ENCODE measurements at places on chromosomes 7 and 10.

DNA sequence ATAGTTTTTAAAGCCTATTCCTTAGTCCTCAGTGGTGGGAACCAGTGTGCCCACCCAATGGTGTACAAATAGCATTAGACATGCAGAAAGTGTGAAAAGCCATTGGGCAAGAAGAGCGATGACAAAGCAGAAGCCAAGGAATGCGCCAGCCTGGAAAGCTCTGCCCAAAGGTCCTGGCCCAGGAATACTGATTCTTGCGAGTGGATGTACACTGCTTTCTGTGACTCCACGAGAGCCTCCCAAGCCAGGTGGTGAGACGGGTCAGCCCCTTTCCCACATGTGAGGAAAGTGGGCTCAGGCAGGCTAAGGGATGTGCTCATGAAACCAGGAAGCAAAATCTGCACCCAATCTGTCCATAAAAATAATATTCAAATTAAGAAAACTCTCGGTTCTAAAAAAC is 106.6 kb downstream of the ADCY1 start:
- no peak for DNase-seq

- DNase-seq, result peak; percentile 49
These were observed 30.6 kb upstream of the GALNTL5 start for GRCh38 chr7:151925446-151926335.

GRCh38 chr7:127021019-127021738 is 231.6 kb downstream of the GRM8 start:
- no peak for DNase-seq

- DNase-seq, result peak; percentile 60
These were observed 64.4 kb upstream of the AHR start for GRCh38 chr7:17234030-17234397.

GRCh38 chr7:18086165-18087025 is 58.7 kb upstream of the PRPS1L1 start:
- DNase-seq, result no peak

GRCh38 chr10:72006026-72006425 is 41.8 kb downstream of the CHST3 start:
- DNase-seq, result no peak

DNA sequence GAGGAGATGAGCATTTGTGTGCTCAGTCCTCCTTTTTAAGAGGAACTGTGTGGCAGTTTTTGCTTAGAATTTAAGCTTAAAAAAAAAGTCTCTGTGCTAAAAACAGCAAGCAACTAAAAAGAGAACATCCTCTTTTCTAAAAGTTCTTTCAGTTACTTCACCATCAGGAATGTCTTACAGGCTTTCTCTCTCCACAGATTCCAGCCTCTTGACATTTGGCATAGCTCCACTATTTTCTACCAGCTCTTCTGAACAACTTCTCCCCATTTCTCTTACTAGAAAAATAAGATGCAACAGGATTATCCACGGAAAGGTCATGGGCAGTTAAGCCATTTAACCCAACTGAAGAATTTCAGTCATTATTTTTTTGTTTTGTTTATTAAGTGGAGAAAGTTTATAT is 13.2 kb downstream of the PCLO start:
- DNase-seq, result no peak

DNA sequence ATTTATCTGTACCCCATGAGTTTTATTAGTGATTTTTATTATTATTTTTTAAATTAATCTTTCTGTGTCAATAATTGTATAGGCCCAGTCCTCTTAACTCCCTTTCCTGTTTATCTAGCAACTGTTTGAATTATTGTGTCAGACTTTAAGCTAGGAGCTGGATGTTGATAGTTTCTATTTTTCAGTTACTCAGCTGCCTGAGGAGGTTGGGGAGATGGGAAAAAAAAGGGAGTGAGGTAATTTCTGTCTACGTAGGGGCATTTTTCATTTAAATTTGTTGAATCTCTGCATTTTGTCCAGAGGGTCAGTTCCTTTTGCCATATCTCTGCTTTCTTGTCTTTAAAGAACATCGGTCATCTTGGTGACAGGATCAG is 5.0 kb upstream of the ZNF518A start:
- no peak for DNase-seq

DNA sequence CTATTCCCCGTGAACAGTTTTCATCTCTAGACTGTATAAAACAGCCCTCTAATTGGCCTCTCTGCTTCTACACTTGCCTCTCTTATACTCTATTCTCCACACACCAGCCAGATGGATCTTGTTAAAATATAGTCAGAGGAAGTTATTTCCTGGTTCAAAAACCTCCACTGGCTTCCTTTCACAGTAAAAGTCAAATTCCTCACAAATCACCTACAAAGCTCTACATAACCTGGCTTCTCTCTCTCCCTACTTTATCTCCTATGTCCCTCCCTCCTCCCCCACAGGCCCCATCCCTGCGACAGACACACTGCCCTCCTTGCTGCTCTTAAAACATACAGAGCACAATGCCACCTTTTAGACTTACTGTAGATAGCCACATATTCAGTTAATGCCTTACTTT is 60.1 kb downstream of the TPK1 start:
- no peak for DNase-seq

DNA sequence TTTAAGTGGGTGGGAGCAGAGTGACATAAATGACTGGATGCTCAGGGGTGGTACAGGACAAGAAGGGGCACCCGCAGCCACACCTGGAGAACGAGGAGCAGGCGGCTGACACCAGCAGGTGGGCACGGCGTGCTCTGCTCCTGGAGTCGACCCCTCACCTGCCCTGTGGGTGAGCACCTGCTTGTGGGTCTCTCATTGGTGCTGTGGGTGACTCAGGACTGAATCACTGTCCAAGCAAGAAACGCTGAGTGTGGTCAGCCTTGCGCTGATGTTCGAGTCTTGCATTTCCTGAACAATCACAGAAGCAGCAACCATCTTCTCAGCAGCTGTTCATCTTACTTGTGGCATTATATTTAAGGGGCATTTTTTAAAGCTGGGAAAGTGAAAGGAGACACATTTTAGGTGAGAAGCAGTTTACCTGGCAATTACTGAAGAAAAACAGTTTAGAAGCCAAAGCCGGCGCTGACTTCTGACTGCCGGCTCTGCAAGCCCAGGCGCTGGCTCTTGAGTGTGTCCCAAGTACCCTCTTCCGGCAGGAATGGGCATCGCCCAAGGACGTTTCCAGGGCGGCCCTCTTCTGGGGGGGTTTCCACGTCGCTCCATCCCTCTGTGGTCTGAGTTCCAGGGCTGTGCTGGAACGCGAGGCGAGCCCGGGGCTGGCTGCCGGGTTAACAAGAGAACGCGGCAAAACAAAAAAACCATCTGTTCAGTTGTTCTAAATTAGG is 145.2 kb upstream of the PFKP start:
- no peak for DNase-seq

DNA sequence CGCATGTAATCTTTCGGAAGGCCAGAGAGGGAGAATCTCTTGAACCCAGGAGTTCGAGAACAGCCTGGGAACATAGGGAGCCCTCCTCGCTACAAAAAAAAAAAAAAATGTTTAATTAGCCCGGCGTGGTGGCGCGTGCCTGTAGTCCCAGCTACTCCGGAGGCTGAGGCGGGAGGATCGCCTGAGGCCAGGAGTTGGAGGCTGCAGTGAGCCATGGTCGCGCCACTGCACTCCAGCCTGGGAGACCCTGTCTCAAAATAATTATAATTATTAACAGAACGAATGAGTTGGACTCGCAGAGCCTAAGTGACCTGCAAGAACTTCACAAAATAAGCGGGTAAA is 794 bp downstream of the PCGF6 start:
- no peak for DNase-seq

Data from CD4-positive, alpha-beta T cell treated with Interferon gamma for 1 hour (primary cell).